ENCODE measurements at places on chromosomes 2 and 18. TPM values are rescaled to one million over a fixed set of nuclear protein-coding genes. Genes with fewer than 3 reads are reported as not detected.

IL18RAP gene
- 6.8 TPM for total RNA-seq

GRCh38 chr2:147829106-147829505 is 15.7 kb upstream of the ACVR2A start:
- DNase-seq: no peak

DNA sequence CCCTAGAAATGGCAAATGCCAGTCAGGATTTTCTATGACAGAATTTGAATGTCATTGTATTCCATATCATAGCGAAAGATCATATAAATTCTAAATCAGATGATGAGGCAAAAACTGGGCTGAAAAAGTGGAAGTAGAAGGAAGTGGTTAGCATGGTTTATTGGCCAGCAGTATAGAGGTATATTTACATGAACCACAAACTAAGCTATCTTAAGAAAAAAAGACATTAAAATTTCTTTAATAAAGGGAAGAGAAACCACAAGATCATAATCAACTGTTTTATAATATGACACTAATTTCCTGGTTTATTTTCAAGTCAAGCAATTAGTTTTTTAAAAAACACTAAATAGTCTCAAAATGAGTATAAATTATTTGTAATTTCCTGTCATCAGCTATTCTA is 123.2 kb upstream of the LRP1B start:
- no peak for DNase-seq

DNA sequence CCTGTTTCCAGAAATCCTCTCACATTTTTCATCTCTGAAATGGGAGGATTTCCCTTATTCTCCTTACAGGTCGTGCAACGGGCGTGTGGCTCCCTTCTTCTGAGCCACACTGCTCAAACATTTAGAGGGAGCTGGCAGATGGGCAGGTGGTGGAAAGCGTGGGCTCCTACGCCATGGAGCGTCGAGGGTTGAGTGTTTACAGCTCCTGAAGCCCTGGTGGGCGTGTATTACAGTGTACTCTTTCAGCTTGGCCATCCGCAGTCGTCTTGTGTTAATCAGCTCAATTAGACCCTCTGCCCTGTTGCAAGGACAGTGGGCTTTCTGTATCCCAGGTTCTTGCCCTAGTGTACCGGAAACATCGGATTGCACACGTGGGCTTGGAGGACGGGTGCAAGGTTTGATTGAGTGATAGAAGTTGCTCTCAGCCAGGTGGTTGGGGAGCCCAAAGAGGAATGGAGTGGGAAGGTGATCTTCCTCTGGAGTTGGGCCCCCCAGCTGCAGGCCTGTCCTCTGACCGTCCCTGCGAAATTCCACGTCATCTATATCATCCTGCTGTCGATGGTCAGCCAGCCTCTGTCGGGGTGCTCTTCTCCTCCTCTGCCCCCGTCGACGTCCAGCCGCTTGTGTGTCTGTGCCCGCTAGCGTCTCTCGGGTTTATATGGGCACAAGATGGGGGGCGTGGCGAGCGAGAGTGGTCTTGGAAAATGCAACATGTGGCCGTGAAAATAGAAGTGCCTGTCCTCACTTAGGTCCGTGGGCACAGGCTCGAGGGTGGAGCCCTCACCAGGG is 120.3 kb upstream of the DSEL start:
- DNase-seq: no peak

- DNase-seq: no peak
These were observed 266.6 kb downstream of the CYP26B1 start for GRCh38 chr2:71880846-71881610.

DNA sequence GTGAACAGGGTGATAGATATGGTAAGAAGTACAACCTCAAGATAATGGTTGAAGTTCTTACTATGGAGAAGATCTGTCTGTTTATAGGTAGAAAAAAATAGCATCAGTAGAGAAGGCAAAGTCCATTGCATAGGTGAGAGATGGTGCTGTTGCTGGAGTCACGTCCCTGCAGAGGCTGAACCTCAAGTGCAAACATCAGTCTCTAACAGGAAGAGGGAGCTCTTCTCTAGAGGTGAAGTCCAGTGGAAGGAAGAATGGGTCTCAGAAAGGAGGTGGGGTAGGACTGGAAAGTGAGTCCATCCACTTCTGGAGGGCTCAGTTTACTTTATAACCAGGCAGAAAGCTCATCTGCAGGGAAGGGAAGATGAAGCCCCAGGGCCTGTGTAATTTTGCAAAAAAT is 337.7 kb downstream of the MEIS1 start:
- DNase-seq: no peak

GRCh38 chr2:28322456-28322855 is 70.2 kb upstream of the FOSL2 start:
- DNase-seq: no peak

DNA sequence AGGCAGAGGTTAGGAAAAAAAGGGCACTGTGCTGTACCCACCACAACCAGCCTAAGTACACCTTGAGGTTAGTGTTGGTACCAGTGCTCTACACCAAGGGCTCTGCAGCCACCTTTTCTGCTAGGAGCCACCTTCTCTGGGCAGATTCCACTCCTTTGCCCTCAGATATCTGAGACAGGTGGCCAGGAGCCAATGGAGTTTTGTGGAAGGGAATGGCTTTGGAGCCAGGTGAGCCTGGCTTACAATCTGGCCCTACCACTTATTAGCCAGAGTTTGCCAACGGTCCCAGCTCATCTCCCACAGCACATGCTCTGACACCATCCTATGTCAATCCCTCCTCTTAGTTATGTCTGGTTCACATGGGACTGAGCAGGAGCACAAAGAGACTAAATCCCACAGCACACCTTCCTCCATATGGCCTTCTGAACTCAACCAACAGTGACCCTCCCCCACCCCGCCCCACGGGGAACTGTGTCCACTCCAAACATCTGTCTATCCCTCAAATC is 77.5 kb downstream of the CLHC1 start:
- no peak for DNase-seq

DNA sequence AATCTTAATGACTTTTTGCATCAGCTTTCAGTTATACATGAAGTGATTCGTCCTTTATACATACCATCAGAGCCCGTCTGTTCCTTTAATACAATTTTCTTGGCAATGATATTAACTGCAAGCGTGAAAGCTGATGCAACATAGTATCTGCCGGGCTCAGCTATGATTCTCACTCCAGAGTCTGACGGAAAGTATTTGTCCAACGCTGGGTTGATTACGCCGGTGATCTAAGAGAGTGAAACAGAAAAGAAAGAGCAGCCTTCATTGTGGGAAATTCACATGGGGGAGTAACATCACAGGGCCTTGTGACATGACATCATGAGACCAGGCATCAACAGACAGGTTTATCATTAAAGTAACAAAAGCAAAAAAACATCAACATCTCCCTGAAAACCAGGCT is 6.2 kb downstream of the ODC1 start:
- DNase-seq: peak; percentile 71

GRCh38 chr2:65386344-65386743 is 46.1 kb downstream of the SPRED2 start:
- DNase-seq: no peak

RAD51AP2 gene
- total RNA-seq: not detected

GRCh38 chr2:137977790-137978189 is 13.5 kb downstream of the HNMT start:
- no peak for DNase-seq

DNA sequence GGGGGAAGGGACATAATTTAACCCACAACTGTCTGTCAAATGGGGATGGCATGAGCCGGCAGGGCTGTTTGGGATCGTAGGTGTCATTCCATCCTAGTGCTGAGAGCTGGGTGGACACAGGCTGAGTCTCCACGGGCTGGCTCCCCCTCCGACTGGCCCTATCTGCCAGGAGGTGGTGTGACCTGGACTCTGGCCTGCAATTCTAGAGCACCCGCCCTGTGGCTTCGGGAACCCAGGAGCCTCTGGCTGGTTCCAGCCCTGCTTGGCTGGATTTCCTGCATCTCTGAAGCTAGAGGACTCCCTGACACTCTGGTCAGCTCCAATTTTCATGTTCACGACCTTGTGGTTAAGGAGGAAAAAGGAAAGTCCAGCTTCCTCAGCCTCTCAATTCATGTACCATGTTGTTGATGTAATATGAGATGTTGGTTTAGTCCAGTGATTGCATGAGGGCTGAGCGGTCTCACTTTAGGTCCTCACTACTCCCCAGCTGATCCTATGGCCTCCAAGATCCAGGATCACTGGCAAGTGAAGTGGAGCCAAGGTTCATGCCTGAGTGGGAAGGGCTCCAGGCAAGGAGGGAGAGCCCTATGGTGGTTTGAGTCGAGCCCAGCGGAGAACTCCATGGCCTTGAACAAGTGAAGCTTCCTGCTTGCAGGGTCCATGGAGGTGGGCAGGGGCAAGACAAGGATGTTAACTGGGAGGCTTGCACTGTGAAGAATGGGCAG is 169.1 kb downstream of the NDUFA10 start:
- DNase-seq: no peak

DNA sequence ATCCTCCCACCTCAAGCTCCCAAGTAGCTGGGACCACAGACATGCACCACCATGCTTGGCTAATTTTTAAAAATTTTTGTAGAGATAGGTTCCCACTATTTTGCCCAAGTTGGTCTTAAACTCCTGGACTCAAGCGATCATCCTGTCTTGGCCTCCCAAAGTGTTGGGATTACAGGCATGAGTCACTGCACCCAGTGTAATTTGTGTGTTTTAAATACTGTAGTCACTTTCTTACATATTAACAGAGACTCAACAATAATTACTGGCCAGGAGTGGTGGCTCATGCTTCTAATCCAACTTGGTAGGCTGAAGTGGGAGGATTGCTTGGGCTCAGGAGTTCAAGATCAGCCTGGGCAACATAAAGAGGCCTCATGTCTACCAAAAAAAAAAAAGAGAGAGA is 293.0 kb downstream of the RDH14 start:
- DNase-seq: no peak

DNA sequence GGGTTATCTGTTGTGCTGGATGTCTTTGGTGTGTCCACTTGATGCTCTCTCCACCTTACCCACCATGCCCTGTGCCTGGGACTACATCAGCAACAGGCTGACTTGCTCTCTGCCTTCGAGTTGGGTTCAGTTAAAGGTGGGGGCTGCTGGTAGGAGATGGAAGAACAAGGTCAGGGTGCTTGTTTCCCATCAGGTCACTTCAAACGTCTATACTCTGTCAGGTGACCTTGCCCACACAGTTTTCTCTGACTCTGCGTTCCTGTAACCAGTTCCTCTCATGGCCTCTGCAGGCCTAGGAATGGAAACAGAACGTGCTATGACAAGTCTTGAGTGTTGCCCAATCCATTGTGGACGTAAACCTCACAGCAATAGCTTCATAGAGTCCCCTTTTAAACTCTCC is 38.4 kb upstream of the PAPOLG start:
- DNase-seq: no peak

GRCh38 chr18:45049578-45050319 is 369.1 kb downstream of the SETBP1 start:
- no peak for DNase-seq

- no peak for DNase-seq
These were observed 14.1 kb upstream of the HOXD1 start for GRCh38 chr2:176174382-176174823.

TRAPPC8 gene
- 23.3 TPM for total RNA-seq

- DNase-seq: no peak
These were observed 267.1 kb downstream of the TSN start for GRCh38 chr2:122022531-122022930.

DNA sequence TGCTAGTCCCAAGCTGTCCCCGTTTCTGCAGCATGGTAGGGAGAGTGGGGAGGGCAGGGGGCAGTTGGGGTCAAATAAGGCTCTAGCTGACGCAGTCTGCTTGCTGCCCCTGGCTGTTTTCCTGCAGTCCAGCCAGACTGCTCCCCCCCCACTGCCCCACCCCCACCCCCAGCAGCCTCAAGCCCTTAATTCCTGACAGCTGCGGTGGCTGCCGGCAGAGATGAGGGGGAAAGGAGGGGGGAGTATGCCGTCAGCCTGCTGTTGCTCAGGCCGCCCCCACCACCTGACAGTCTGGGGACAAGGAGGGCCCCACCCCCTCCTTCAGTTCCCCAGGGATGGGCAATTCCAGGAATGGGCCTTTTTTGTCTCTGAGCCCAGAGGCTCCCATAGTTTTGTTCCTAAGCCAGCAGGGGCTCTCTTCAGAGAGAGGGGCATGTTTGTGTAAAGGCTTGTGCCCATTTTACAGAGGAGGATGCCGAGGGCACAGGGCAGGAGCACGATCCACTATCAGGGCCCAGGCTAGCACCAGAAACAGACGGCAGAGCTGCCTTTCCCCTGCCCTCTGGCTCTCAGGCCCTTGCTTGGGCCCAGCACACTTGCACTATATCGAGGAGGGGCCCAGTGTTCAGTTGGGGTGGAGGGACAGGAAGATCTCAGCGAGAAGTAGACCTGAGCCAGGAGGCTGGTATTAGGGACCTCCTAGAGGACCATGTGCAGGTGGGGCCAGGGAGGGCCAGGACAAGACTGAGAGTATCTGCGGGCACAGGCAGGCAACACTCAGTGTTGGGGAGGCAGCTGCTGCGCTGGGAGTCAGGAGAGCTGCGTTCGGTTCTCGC is 1.5 kb upstream of the WNT10A start:
- no peak for DNase-seq

- DNase-seq: no peak
These were observed 72.8 kb downstream of the FMNL2 start for GRCh38 chr2:152407806-152408205.

DNA sequence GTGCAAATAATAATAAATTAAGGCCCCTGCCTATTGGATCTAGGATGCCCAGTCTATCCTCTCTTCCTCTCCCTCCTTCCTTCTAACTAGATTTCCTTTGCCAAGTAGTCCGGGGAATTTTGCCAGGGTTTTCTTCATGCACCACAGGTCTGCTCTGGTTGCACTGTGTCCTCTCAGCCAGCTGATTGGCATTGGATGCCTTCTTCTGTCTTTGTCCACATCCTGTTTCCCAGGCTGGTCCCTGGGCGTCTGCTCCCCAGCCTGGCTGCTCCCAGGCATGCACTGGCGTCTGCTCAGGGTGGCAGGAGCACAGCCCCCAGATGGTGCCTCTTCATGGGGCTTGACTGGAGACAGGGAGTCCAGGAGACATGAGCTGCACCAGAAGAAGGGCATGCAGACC is 66.4 kb downstream of the GALR1 start:
- DNase-seq: no peak
